ENCODE measurements at places on chromosomes 12 and 14.
A peak's percentile ranks its signal among the peaks of the same experiment; 100 is the strongest.

DNA sequence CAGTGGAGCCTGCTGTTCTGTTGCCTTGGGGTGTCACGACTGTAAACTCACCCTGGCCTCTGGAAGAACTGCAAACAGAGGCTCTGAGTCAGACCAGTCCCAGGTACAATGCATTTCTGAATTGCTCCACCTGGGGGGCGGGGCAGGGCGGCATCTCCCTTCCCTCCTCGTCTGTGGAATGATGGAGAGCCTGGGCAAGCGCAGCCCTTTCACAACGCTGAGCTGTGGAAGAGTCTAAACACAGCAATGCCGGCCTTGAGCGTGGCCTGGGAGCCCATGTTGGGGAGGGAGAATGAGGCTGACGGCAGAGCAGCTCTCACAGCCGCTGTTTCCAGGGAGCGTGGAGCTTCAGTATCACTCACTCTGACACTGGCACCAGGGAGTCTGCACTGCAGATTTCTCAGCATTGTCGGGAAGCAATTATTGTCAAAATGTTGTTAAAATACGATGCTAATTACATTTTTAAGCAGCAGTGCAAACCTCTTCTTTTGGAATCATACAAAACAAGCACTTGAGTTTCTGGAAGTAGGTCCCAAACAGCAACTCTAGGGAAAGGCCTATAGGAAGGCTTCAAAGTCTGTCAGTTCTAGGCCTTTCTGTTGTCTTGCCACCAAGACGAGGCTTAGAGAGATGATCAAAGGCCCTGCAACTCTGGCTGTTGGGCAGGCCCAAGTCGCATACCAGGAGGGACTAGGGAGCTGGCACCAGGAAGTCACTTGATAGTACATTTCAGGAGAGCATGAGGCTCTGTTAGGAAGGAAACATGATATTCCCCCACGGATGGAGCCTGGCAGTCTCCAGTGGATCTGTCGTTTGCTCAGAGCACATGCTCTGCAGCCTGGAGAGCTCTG, 244.0 kb upstream of the FKBP4 start:
- no peak for DNase-seq

- no peak for DNase-seq
Measured at GRCh38 chr14:103727313-103727980, 11.8 kb downstream of the ZFYVE21 start.

GRCh38 chr14:31261859-31262731, 54.5 kb upstream of the HECTD1 start:
- no peak for DNase-seq

GRCh38 chr12:27915021-27915420, 57.5 kb downstream of the PTHLH start:
- DNase-seq, result peak; percentile 6

DNA sequence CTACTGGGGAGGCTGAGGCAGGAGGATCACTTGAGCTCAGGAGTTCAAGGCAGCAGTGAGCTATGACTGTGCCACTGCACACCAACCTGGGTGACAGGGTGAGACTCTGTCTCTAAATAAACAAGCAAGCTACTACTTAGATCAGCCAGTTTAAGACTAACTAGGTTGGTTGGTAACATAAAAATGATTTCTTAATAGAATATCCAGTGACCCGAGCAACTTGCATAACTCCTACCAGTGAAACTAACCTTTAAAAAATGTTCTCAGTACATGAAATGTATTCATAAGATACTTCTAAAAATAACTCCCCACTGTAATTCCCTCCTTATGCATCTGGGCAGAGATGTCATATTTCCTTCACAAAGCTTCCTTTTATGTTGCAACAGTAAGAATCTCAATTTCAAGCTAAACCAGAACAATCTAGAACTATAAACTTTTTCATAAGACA, 15.9 kb downstream of the TAOK3 start:
- peak; percentile 67 for DNase-seq
